GM12878 (cell line): ENCODE measurements at places on chromosomes 16 and 17.

- DNase-seq: no peak
These were observed 80.0 kb downstream of the CCDC182 start for GRCh38 chr17:57665128-57665527.

DNA sequence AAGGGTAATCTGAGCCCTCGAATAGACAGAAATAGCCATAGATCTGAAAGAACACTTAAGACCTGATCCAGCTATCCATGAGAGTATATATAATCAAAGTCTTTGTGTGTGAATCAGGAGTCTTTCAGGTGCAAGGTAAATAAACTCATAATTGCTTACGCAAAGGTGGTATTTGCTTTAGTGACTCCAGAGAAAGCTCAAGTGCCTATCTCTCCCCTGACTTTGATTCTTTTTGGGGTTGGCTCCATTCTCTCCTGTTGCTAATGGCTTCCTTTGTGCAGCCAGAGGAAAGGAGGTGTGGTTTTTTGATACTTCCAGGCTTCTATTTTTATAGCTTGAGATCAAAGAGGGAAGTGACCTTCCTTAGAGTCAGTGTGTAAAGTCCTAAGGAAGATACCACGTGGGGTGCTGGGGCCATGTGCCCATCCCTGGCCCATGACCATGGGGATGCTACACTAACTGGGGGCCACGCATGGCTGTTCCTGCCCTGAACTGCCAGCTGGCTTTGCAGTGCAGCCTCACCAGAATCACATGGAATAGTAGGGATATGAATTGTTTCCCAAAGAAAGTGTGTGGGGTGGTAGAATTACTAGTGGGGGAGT, 45.8 kb downstream of the TENT4B start:
- DNase-seq: no peak

GRCh38 chr16:67951485-67951884, 7.6 kb upstream of the LCAT start:
- no peak for DNase-seq

GRCh38 chr16:89890886-89891657, 17.7 kb downstream of the TCF25 start:
- DNase-seq: no peak

DNA sequence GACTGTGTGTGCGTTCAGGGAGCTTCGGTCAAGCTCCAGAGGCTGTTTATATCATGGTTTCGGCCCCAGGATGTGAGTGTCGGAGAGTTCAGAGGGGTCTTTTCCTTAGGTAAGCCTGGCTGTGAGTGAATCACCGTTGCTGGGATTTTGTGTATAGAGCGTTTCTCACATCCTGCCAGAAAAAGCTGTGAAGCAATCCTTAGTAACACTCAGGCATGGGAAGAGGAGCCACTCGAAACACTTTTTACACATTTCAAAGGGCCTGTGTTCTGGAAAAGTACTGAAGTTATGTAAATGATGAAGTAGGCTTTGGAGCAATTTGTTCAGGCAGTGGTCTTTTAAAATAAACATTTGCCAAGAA, 662 bp downstream of the PGS1 start:
- no peak for DNase-seq

DNA sequence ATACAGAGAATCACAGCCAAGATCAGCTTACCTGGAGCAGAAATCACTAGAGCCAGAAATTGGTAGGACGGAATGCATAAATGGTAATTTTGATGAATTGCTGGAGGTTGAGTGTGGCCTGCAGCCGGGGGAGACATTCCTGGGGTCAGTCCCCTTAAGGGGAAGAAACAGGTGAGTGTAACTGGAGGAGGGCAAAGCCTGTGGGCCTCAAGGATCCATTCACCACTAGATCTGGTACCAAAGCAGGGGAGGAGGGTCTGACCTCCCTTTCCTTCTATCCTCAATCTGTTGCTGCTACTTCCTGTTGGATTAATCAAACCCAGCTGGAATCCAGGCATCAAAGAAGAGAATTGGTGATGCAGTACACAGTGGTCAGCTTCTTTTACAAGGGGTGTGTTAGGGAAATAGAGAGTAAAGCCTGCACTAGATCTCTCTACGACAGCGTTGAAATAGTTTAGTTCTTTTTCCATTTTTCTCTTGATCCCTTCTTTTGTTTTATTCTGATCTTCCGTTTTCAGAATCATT, 8.6 kb upstream of the ABCA9 start:
- DNase-seq: no peak

DNA sequence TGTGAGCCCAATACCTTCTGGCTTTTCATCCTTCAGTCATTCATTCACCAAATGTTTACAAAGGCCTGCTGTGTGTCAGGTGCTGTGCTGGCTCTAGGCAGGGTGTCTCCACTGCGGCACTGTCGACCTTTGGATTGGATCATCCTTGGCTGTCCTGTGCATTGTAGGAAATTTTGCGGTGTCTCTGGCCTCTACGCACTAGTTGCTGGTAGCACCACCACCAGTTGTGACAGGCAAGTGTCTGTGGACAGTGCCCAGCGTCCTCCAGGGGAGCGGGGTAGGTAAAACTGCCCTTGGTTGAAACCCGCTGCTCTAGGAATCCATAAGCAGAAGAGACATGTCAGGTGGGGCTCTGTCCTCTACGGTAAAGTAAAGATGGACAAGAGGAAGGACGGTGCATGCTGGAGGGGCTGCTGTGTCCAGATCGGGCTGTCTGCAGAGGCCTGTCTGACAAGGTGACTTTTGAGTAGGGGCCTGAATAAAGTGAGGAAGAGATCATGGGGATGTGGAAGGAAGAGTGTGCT, 123.7 kb downstream of the SNX29 start:
- no peak for DNase-seq

GRCh38 chr17:40355804-40356758, 8.5 kb downstream of the GJD3 start:
- DNase-seq: no peak

DNA sequence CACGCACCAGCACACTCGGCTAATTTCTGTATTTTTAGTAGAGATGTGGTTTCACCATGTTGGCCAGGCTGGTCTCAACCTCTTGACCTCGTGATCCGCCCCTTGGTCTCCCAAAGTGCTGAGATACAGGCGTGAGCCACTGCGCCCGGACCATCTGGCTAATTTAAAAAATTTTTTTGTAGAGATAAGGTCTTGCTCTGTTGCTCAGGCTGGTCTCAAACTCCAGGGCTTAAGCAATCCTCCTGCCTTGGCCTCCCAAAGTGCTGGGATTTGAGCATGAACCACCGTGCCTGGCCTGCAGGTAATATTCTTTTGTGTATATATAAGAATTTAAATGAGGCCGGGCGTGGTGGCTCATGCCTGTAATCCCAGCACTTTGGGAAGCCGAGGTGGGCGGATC, 115.0 kb downstream of the RPTOR start:
- DNase-seq: no peak

DNA sequence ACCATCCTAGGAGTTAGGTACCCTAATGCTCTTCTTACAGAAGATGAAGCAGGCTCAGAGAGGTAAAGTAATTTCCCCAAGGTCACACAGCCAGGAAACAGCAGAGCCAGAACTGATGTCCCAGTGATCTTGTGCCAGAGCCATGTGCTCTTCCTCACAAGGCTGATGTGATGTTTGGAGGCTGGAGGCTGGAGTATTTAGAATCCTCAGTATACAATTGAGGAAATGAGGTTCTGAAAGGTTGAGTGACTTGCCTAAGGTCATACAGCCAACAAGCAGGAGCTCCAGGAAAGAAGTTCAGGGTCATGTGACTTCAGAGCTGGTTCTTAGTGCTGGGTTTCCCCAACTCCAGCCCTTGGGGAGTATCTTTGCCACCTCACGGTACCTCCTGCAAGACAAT, 18.5 kb downstream of the ITPRIPL2 start:
- no peak for DNase-seq

DNA sequence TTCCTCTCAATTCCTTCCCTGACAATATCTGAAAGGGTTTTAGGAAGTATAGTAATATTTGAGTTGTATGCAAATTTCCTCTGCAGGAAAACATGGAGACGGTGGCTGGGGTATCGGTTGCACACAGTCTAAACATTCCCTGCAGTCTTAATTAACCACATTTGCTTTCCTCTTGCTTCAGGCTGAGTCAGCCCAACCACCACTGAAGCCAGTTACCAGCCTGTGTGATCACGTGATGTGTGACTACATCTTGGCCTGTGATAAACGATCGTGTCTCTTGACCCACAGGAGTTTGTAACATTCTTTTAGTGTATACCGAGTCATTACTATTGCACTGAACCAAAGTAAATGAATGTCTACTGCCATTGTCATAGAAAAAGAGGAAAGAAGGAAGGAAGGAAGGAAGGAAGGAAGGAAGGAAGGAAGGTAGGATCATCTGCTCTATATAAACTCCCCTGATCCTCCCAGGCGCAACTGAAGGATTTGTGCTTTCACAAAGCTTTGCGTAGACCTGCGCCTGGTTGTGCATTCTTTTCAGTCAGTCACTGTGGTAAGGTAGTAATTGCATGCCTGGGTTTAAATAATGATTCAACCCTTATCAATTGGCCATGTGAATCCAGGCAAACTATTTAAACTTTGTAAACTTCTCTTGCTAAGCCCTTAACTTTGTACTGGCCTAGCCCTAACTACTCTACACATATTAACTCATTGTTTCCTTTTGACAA, 280.6 kb upstream of the SALL1 start:
- DNase-seq: no peak

DNA sequence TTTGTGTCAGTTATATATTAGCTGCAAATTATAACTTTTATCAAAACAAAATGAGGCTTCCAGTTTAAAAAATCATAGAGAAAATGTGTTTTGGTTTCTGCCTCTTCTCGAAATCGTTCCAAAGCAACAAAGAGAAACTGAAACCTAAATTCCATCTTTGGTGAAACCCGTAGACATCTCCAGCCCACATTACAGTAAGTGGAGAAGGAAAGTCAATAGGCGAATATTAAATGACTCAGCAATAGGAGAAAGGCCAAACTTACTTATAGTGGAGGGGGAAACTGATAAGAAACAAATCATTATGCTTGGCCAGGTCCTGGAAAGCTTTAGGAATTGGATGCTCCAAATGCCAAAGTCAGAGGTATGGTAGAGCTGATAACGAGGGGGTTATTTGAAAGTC, 103.0 kb upstream of the SHISA6 start:
- no peak for DNase-seq

- DNase-seq: no peak
These were observed 56.0 kb downstream of the MEAK7 start for GRCh38 chr16:84448444-84448843.

DNA sequence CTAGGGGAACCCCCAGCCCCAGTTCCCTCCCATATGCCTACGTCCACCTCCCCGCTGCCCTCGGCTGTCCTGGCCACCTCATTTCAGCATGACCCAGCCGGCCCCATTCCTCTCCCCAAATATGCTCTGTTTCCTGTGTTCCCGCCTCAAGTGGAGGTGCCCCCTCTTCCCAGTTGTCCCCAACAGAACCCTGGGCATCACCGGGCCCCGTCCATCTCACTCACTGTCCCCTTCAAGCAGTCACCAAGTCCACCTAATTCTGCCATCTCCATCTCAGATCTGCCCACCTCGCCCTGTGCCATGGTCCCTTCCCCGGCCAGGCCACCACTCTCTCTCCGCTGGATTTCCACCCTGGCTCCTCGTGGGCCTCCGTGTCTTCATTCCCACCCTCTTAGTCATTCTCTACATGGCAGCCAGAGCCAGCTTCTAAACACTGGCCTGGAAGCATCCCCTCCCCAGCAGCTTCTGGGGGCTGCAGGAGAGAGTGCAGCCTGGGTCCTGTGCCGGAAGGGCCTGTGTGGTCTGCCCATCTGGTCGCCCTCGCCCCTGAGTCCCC, 12.8 kb downstream of the CDK3 start:
- DNase-seq: no peak

- DNase-seq: no peak
These were observed 276.2 kb upstream of the IRX5 start for GRCh38 chr16:54654429-54654828.

GRCh38 chr16:11253009-11253994, 2.7 kb downstream of the SOCS1 start:
- DNase-seq: no peak

DNA sequence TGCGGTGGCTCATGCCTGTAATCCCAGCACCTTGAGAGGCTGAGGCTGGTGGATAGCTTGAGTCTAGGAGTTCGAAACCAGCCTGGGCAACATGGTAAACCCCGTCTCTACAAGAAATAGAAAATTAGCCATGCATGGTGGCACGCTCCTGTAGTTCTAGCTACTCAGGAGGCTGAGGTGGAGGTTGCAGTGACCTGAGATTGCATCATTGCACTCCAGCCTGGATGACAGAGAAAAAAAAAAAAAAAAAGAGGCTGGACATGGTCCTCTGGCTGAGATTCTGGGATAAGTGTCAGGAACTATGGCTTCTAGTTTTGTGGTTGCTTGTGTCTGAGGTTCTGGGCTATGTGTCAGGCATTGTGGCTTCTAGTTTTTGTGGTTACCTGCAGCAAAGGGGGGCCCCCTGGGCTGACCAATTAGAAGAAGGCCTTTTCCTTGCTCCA, 7.0 kb downstream of the KSR1 start:
- no peak for DNase-seq

- no peak for DNase-seq
These were observed 39.2 kb downstream of the TMEM11 start for GRCh38 chr17:21174713-21175112.

DNA sequence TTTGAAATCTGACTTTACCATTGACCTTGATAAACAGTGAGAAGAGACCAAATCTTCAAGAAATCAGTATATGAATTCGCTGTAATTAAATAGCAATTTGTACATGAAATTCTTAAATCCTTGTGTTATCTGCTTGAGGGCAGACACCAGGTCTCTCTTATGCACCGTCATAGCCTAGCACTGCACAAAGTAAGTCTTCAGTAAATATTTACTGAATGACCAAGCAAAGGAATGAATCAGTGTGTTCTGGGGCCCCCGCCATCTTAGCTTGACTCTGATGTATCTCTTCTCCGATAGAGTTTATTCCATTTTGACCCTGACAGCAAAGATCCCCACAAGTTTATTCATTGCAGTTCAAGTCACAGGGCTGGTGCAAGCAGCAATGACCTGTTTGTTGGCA, 328.0 kb downstream of the TMEM114 start:
- DNase-seq: no peak

- DNase-seq: no peak
These were observed 8.6 kb upstream of the CCL2 start for GRCh38 chr17:34246446-34246845.

DNA sequence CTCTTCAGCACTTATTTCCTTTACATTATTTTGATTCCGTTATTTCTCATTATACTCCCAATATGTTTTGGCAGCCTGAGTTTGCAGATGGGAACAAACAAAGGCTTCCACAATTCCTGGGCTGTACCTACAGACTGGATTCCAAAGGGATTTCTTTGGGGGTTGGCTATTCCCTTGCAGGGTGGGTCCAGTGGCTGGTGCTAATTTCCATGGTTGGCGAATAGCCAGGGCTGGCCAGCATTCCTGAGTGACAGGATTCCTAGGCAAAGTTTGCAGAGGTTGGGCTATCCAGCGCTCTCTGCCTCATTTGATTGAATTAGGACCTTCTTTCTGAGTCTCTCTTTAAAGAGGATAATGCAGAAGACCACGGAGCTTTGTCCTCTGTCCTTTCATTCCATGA, 207.4 kb downstream of the MAF start:
- DNase-seq: no peak

DNA sequence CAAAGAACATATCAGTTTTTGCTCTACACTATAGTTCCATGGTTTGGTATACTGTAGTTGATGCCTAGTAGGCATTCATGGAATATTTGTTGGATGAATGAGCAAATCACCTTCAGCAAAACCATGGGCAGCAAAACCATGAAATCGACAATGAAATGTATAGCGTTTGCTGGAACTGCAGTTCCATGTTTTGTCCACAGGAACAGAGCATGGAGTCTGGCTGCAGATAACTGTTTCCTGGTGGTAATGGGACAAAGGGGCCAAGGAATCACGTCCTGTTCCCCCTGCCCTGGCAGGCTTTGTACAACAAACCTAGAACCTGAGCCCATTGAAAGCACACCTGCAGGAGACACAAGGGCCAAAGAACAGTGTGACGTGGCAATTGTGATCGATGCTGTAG, 101.1 kb downstream of the USP31 start:
- no peak for DNase-seq

GRCh38 chr16:70482624-70483023, 28.2 kb downstream of the FCSK start:
- DNase-seq: no peak
